Naive thymus-derived CD8-positive, alpha-beta T cell (primary cell): ENCODE measurements at places on chromosomes 3 and 15. TPM values are rescaled to one million over a fixed set of nuclear protein-coding genes. Genes with fewer than 3 reads are reported as not detected.

Gene P2RY1
- total RNA-seq, result not detected

Gene SAMMSON
- total RNA-seq, result not detected

Gene DPH6
- 11.7 TPM for total RNA-seq

- no peak for DNase-seq
Measured at GRCh38 chr15:69591905-69592508, 139.4 kb downstream of the RPLP1 start.
